Colonic mucosa (tissue), 4 donors: ENCODE measurements at places on chromosomes 1 and 21. TPM values are rescaled to one million over a fixed set of nuclear protein-coding genes. Genes with fewer than 3 reads are reported as not detected.

Gene THEM4
- 6.6 TPM for total RNA-seq

DNA sequence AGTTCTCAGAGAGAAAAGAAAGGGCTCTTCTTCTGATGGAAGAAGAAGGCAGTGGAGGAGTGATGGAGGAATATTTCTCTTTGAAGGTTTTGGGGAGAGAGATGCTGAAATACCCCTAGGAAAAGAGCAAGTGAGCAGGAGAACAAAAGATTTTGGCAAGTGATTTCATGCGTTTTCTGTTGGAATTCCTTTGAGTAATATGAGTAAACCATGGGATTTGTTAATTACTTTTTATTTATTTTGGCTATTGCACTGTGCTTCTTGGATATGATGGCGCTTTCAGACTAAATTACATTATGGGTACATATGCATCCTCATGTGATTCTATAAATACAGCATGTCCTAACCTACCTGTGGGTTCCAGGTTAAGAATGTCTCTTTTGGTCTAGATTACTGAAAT, 210.1 kb upstream of the PTGFR start:
- no peaks in the 10 kb centered on the region for H3K4me1 ChIP-seq
- H3K27me3 ChIP-seq, result no peaks in the 10 kb centered on the region
- no peaks in the 10 kb centered on the region for H3K36me3 ChIP-seq
- no peak for DNase-seq

DNA sequence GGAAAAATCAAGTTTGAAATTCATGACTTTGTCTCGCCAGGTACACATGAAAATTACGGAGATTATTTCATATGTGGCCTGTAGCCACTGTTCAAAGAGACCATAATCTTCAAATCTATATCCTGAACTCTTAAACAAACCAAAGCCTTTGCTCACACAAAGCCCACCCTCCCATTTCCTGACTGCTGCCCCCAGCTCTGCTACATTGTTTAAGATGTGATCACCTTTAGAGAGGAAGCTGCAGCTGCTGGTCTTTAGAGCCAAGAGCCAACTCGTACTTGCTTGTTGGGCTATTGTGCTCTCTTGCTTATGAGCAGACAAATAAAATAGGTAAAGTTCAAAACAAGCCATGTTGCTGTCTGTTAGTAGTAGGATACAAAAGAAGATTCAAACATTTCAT, 71.9 kb downstream of the DTL start:
- H3K27ac ChIP-seq, result no peak overlapping the region
- H3K27me3 ChIP-seq, result no peaks in the 10 kb centered on the region
- no peak overlapping the region for H3K4me3 ChIP-seq
- H3K4me1 ChIP-seq, result no peaks in the 10 kb centered on the region
- no peak for DNase-seq
- no peaks in the 10 kb centered on the region for H3K36me3 ChIP-seq

Gene C8A
- not detected for total RNA-seq

Gene BCAR3
- 45.2 TPM for total RNA-seq

Gene G0S2
- 24.7 TPM for total RNA-seq

- H3K4me3 ChIP-seq, result no peak overlapping the region
- no peaks in the 10 kb centered on the region for H3K4me1 ChIP-seq
- H3K27me3 ChIP-seq, result no peaks in the 10 kb centered on the region
- DNase-seq, result no peak
- no peaks in the 10 kb centered on the region for H3K36me3 ChIP-seq
- no peak overlapping the region for H3K27ac ChIP-seq
Measured at GRCh38 chr1:196155586-196155985, 452.7 kb downstream of the KCNT2 start.

Gene LRRC71
- total RNA-seq, result not detected

DNA sequence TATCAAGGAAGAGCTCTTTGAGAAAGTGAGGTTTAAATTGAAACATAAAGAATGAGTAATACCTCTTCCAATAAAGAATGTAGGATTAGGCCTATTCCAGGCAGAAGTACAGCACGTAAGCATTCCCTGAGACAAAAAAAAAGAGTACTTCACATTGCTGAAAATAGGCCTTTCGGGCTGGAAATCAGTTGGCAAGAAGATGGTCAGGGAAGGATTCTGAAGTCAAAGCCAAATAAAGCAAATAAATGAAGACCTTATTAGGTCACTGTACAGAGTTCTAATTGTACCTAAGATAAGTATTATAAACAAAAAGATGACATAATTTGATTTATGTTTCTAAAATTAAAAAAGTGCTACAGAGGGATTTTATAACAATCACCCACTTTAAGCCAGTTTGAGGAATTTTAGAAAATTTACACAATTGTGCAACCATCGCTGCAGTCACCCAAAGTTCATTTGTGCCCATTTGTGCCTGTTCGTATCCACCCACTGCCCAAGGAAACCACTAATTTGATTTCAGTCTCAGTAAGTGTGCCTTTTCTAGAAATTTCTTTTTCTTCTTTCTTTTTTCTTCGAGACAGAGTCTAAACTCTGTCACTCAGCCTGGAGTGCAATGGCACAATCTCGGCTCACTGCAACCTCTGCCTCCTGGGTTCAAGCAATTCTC, 58.6 kb downstream of the FMO4 start:
- no peaks in the 10 kb centered on the region for H3K27me3 ChIP-seq
- H3K36me3 ChIP-seq, result no peaks in the 10 kb centered on the region
- no peak overlapping the region for H3K27ac ChIP-seq
- no peak overlapping the region for H3K4me3 ChIP-seq
